Sciatic nerve (tissue), 2 donors: ENCODE measurements at places on chromosomes 2 and 18. TPM values are rescaled to one million over a fixed set of nuclear protein-coding genes. Genes with fewer than 3 reads are reported as not detected.

The CD8A gene
- total RNA-seq, result 2.6 TPM

GRCh38 chr2:226644399-226644865 is 155.2 kb downstream of the IRS1 start:
- no peak for DNase-seq

The FABP1 gene
- total RNA-seq, result not detected

The MOGAT1 gene
- total RNA-seq, result 0.45 TPM

- DNase-seq, result no peak
Measured at GRCh38 chr2:154849482-154849881, 151.0 kb downstream of the KCNJ3 start.

- DNase-seq, result no peak
Measured at GRCh38 chr2:105800036-105800713, 55.5 kb downstream of the NCK2 start.

DNA sequence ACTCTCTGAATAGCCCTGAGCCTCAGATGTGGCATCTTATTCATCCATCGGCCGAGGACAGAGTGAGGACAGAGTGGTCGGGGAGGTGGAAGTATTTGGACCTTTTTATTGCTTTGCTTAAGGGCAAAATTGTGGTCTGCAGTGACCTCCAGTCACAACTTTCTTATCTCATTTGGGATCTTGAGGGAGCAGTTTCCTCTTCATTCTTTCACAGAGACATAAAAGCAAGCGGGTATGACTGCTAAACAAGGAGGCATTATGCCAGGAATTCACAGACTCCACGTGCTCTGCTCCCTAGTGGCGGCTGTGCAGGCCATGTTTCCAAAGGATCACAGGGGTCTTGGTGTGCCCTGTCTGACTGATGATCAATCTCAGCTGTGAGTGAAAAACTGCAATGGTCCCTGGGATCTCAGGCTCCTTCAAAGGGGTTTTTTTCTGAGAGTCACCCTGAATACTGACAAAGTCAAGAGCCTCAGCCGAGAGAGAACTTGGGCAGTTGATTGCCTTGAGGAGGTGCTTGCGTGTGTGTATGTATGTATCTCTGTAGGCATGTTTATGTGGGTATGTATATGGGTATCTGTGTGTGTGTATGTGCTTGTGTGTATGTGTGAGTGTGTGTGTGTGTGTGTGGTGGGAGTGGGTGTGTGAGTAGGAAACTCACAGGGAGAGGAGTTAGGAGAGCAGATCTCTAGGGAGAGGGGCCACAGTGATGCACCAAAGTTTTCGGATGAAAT is 47.7 kb downstream of the RAPGEF4 start:
- no peak for DNase-seq

The ALPI gene
- not detected for total RNA-seq

GRCh38 chr2:198106621-198107385 is 302.4 kb downstream of the PLCL1 start:
- DNase-seq, result no peak

The RAX gene
- total RNA-seq, result not detected

The SMAD7 gene
- total RNA-seq, result 44.0 TPM

The FOXI3 gene
- not detected for total RNA-seq
